Esophagus squamous epithelium (tissue), 5 donors: ENCODE measurements at places on chromosomes 6 and 20.

DNA sequence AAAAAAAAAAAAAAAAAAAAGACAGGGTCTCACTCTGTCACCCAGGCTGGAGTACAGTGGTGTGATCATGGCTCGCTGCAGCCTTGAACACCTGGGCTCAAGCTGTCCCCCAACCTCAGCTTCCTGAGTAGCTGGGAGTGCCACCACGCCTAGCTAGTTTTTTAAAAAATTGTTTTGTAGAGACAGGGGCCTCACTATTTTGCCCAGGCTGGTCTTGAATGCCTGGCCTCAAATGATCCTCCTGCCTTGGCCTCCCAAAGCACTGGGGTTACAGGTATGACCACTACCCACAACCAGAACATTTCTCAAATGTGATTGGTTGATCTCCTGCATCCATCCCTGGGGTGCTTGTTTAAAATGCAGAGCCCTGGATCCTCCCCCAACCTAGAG is 5.6 kb upstream of the RBCK1 start:
- DNase-seq, result no peak

DNA sequence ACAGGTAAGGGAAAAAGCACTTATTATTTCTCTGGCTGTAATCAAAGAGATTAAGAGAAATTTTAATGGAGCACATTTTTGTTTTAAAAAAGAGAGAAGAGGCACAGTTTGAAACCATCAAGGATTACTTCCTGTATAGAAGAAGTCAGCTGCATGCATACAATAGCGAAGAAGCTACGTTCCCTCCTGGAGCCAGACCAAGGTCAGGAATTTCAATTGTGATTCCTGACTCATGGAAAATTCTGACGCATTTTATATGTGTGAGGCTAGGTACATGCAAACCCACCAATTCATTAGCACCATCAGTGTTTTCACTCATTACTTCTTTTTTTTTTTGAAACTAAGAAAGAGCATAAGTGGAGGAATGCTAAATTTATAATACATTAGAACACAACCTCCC is 232.7 kb upstream of the SGK1 start:
- DNase-seq, result no peak

DNA sequence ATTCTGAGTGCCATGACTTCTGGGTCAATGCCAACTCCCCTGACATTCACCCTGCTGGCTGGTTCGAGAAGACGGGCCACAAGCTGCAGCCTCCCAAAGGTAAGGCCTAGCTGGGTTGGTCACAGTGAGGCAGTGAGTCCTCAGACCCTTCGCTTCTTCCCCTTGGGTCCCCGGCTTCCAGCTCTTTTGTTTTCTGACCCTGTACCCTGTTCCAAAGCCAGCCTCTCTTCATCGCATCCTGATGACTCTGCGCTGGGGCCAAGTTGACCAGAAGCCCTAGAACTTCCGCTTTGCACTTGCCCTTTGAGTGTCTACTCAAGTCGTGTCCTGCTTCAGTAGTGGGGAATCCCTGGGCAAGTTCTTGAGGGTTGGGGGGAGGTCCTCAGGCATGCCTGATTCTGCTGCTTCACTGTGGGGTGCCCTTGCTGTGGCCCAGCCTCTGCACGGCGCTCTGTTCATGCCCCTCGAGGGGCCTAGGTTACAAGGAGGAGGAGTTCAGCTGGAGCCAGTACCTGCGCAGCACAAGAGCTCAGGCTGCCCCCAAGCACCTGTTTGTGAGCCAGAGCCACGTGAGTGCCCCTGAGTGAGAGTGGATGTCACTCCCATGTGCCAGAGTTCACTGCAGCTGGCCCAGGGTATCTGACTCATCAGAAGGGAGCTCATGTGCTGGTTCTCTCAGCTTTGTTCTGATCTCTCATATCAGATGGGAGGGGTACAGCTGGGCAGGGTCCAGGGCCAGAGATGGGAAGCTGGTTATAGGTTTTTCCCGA is 23.0 kb downstream of the L3MBTL1 start:
- DNase-seq, result no peak

DNA sequence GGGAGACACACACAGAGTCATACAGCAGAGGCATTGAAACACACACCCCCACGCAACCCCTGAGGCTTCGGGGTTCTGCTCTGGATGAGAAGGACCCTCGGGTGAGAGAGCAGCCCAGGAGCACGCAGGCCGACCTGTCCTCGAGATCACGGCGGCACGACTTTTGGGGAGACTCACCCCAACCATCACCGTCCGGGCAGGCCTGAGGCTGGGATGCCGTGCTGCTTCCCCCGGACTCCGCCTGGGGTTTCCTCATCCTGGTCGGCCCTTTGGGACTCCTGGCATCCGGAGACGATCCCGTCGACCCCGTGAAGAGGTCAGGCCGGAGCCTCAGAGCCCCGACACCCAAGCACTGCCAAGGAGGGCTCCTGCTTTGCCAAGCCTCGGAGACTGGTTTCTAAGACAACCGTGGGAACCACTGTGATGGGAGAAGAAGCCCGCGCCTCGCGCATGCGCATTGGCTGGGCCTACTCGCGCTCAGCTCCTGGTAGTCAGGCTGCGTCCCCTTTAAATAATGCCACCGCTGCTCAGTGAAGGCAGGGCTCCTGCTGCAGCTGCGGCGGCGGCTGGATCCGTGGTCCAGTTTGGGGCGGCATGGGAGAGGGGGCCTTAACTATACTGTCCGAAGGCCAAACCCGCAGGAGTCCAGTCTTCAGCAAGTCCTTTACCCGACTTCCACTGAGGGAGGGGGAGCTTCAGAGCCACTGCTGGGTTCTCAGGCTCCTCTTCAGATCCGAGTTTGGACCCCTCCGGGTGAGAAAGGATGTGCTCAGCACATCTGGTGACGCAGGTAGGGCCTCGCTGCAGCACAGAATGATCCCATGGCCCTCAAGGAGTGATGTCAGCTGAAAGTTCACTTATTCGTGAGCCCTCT is 171.4 kb upstream of the ZNF337 start:
- DNase-seq, result no peak

GRCh38 chr20:20017001-20017843 is at the start of gene NAA20:
Gene NAA20 (plus strand): TSS chr20:20017362. CDS start chr20:20017397, 35 bp downstream.
- DNase-seq, result peak; percentile 42

DNA sequence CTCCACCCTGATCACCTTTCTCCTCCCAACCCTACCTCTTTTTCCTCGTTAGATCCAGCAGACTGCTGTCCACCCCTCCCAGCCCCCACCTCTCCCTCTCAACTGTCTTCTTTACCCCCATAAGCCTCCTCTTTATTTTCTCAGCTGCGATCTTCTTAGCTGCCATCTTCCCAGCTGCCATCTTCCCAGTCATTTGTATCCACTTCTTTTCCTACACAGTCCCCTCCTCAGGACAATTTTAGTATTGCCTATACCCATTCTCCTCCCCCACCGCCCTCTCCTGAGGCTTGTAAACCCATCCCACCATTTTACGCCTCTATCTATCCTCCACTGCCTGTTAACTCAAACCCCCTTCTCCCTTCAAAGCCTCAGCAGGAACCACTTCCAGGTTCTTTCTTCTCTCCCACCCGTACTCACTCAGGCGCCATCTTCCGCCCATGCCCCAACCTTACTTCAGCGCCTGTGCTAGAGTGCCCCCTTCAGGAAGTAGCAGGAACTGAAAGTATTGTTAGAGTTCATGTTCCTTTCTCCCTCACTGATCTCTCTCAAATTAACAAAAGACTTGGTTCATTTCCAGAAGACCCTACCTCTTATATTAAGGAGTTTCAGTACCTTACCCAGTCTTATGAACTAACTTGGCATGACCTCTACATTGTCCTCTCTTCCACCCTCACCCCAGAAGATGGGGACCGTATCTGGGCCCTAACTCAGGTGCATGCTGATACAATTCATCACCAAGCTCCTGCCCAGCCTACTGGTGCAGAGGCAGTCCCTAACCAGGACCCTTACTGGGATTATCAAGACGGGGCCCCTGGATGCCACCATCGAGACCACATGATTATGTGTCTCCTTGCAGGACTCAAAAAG is 236.0 kb downstream of the ADGRG6 start:
- no peak for DNase-seq

DNA sequence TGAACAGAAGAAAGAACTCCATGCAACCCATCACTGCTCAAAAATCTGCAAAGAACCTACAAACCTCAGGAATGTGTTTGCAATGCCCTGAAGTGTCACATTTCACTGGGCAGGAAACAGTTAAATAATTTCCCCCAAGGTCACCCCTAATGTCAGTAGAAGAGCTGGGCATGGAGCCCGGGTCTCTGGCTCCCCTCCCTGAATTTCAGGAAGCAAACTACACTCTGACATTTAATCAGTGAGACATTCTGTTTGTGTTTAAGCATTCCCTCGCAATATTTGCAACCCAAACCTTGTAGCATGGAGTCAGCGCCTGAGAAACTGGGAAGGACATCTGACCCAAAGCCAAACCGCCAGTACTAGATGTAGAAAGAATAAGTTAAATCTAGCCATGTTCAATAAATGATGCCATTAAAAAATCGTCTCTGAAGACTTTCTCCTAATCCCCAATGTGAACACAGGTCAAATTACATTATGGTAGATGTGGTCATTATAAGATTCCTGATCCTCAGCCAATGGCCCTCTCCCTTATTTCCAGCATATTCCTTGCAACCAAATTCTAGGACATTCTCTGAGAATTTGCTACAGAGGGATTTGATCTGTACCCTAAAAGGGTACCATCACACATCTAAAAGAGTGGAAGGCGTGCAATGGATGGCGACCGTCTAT is 91.2 kb upstream of the ADTRP start:
- no peak for DNase-seq

GRCh38 chr6:78693835-78694234 is 173.5 kb upstream of the IRAK1BP1 start:
- DNase-seq, result no peak

- no peak for DNase-seq
Measured at GRCh38 chr20:64247970-64248841, 7.3 kb upstream of the PCMTD2 start.

DNA sequence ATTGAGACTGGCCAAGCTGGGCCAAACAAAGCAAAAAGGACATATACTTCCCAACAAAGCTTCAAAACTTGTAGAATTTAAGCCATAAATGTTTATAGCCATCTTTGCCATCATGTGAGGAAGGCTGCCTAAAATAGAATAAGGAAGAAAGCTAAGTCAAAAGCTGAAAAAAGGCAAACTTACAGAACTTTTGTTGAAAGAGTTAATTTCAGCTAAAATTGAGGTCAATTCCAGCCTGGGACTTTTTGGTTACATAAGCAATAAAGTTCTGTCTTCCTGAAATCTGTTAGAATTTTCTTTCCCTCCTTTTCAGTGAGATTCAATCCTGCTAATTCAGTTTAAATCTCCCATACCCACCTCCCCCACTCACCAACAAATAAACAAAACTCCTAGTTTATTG is 227.9 kb upstream of the MARCKS start:
- no peak for DNase-seq

- DNase-seq, result no peak
Measured at GRCh38 chr6:137349856-137350830, 131.0 kb upstream of the IFNGR1 start.

DNA sequence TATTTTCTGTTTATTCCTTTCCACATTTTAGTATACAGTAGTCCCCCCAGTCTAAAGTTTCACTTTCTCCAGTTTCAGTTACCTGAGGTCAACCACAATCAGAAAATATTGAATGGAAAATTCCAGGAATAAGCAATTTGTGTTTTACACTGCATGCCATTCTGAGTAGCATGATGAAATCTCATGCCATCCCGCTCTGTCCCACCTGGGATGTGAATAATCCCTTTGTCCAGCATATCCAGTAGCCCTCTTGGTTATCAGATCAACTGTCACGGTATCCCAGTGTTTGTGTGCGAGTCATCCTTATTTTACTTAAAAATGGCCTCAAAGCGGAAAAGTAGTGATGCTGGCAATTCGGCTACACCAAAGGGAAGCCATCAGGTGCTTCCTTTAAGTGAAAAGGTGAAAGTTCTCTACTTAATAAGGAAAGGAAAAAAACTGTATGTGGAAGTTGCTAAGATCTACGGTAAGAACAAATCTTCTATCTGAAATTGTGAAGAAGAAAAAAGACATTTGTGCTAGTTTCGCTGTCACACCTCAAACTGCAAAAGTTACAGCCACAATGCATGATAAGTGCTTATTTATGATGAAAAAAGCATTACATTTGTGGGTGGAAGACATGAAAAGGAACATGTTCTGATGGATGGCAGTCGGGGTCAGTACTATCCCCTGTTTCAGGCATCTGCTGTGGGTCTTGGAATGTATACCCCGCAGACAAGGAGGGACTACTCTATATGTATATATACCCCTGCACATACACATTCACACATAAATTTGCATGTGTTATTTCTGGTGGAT is 11.3 kb downstream of the NOX3 start:
- no peak for DNase-seq

DNA sequence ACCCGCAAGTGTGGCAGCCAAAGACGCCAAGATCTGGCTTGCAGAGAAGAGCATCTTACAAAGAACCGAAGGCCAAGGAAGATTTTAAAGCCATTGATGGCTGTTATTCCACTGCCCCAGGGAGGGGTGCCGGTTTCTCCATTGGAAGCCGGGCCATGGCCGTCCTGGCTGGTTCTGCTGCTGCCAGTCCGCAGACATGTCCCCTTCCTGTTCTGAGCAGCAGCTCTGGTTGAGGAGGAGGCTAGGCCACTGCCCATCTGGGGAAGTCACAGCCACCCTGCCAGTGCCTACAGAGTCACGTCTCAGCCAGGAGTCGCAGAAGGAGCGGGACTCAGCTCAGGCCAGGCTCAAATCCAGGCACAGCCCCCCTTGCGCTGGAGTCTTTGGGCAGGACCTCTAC is 42.6 kb upstream of the MRGBP start:
- no peak for DNase-seq

DNA sequence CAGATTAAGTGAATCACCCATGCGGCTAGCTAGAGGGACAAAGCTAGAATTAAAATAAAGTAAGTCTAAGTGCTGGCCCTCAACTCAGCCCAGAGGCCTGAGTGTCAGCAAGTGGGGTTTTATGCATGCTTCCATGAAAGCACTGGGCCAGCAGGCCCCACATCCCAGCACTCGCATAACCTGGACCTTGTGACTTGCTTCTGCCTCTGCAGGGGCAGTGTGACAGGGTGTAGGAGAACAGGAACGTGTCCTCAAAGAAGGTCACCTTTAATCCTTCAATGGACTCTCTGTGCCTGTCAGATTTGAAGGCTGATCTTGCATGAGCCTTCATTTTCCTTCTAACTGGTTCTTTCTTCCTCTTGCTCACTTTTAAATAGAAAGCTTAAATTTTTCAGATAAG is 183.4 kb downstream of the ALDH8A1 start:
- DNase-seq, result no peak

GRCh38 chr20:51486197-51487005 is 56.1 kb downstream of the NFATC2 start:
- DNase-seq, result no peak

DNA sequence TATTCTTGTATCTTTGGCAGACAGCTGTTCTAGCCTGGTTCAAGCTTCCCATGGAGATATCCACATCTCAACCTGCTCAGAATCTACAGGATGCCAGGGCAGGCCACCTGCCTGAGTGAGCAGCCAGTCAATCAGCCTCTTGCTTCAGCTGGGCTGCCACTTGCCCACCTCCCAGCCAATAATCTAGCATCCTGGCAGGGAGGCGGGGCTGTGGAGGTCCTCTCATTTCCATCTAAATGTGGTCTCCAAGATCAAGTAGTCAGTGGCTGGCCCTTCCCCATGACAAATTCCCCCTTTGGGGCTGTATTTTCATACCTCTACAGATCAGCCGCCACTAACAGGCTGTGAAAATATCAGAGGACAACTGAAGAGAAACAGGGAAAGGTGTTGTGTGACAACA is 33.0 kb upstream of the SPDEF start:
- no peak for DNase-seq
